ENCODE measurements at places on chromosomes 4 and X. TPM values are rescaled to one million over a fixed set of nuclear protein-coding genes. Genes with fewer than 3 reads are reported as not detected.

Gene DCLK2
- 0.44 TPM for total RNA-seq

Gene TMEM271
- total RNA-seq, result not detected

Gene SHISA3
- total RNA-seq, result not detected

Gene FSTL5
- not detected for total RNA-seq

Gene RHOH
- 539 TPM for total RNA-seq

Gene CDX4
- total RNA-seq, result not detected
